ENCODE measurements at places on chromosomes 7 and 10.
A peak's percentile ranks its signal among the peaks of the same experiment; 100 is the strongest.

DNA sequence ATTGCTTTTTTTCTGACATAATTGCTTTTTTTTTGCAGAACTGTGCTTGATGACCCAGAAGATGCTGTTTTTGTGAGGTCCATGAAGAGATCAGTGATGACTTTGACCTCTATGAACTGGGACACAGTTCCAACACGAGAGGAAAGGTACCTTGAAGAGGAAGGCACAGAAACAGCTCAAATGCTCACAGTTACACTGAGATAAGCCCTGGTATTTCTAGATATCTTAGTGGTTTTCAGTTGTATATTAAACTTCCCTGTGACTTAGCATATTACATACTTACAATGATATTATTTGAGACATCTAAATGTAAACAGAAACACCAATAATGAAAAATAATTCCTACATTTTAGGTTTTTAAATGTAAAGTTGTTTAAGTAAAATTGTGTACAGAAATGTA, 54.7 kb downstream of the LRRC72 start:
- no peak for DNase-seq

DNA sequence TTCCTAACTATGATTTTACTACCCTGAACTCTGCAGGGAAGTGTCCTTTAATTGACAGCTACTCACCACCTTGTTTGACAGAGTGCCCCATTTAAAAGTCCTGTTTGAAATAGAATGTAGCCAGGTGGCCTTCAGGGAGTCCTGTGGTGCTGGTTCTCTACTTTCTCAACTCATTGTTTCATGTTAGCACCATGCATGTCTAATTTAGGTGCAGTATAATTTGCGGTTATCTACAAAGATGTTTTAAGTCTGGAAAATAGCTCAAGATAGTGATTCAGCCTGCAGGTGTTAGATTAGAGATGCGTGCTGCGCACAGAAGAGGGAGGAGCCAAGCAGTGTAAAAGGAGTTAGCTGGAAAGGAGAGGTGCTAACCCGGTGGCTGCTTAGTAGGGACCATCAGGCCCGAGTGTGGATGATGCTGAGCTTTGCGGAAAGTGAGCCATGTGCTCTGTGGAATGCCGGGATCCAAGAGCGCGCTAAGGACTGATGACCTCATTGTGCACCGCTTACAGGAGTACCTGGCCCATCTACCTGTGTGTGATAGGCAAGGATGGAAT, 1.2 kb downstream of the CCM2 start:
- DNase-seq, result peak; percentile 55

GRCh38 chr10:46216003-46216634, 70.7 kb upstream of the ANTXRL start:
- no peak for DNase-seq

- DNase-seq, result no peak
These were observed 42.5 kb downstream of the JAKMIP3 start for GRCh38 chr10:132107949-132108877.

GRCh38 chr10:43305876-43306275, 39.0 kb upstream of the RASGEF1A start:
- DNase-seq, result no peak

DNA sequence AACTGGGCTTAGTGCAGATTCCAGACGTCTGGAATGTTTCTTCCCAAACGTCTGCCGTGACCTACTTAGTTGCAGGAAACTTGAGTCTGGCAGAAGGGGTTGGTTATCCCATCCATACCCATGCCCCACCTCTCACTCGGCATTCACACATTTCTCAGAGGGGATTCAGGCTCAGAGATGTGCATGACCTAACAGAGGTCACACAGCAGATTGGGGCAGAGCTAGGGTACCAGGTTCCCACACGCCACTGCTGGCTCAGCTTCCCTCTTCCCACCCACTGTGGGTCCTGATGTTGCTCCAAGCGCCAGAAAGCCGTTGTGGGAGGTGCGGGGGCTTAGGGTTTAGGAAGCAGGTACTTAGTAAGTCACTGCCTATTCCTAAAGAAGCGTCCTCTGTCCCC, 3.0 kb downstream of the UCMA start:
- no peak for DNase-seq

GRCh38 chr10:80281784-80282765, 7.4 kb downstream of the MAT1A start:
- DNase-seq, result no peak

DNA sequence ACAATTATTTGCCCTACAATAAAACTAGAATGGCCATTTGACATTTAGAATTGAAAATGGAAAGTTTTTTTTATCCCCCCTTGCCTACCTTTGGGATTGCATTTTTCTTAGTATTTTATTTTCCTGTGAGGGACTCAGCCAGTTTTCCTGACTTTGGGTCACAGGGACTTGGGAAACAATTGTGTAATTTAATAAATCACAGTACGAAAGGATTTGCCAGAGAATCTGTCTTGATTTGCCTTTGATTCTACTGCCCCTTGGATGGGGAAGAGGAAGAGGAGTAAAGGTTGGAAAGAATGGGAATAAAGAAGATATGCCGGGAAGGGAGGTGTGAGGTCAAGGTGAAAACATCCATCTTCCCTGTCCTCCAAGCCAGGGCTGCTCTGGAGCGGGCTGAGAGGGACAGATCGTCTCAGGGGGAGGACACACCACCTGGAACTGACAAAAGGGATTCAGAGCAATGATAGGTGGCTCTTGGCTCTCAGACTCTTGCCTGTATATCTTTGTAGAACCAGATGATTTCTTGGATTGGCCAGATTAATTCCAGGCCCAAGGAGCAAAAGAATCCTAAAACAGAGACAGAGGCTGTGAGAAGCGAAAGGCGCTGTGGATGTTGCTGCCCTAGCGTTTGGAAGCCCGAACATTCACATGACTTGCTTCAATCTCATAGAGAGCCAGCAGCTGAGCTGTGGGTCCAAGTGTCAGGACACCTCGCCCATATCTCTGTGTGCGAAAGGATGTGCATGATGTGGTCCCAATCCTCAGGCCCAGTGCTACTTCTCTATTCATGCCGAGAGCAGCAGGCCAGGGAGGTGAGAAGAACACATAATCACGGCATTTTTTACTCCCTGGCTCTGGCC, 50.3 kb upstream of the ZEB1 start:
- no peak for DNase-seq

DNA sequence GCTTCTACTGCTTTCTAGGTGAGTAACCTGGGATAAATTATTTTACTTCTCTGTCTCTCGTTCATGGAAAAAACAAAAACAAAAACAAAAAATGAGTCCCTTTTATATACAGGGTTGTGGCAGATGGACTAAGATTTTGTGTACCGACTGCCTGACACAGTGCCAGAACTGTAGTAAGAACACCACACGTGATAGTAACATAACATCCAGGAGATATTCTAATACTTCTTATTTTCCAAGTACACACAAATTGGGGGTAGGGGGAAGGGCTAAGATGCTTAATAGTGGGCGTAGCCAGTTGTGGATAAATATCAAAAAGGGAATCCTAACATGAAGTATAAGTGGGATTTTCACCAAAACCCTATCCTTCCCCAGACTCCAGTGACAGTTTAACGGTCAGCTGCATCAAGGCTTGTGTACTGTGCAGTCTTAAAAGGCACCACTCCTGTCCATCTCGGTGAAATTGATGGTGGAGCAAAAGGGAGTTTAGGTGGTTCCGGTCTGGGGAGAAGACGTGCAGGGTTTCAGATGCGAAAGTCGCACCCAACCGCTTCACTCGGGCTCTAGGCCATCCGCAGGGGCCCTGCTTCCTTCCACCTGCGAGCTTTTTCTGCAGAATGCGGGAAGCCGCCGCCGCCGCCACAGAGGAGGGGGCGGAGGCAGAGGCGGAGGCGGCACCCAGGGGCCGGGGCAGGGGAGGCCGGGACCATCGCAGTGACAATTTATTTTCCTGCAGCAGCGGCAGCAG, at the start of gene STAMBPL1:
STAMBPL1 (plus strand) TSS at position 712 of the 748 bp plus-strand sequence. CDS start 21,464 bp downstream, outside the sequence.
- DNase-seq, result peak; percentile 74
